ENCODE measurements at places on chromosomes 16 and 17.

GRCh38 chr17:77830816-77831473 lies 127.6 kb upstream of the TNRC6C start:
- DNase-seq: no peak

GRCh38 chr16:2054543-2055245 lies 6.9 kb downstream of the TSC2 start:
- no peak for DNase-seq

DNA sequence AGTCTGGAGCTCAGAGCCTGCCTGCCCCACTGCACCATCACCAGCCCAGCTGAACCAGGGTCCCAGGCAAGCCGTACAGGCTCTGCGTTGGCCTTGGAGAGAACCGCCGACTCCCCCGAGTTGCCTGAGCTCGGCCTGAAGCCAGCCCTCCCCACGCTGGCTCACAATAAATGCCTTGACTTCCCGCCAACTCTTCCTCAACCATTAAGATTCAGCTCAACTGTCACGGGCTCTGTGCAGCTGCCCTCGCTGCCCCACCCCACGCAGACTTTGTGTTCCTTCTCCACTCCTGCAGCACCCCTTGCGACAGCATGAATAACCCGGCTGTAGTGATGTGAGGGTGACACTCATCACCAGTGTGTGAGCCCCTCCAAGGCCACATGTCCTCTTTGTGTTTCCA lies 4.8 kb upstream of the QPRT start:
- no peak for DNase-seq

- DNase-seq: no peak
These were observed 64.1 kb upstream of the LGALS9 start for GRCh38 chr17:27566671-27567562.

All from NT2/D1 (cell line).